PC-9 (cell line): ENCODE measurements at places on chromosomes 2 and 18. TPM values are rescaled to one million over a fixed set of nuclear protein-coding genes. Genes with fewer than 3 reads are reported as not detected.

- no peak for DNase-seq
- H3K36me3 ChIP-seq, result no peaks in the 10 kb centered on the region
- H3K27me3 ChIP-seq, result no peaks in the 10 kb centered on the region
Measured at GRCh38 chr2:177753682-177754491, 318.7 kb downstream of the PDE11A start.

DNA sequence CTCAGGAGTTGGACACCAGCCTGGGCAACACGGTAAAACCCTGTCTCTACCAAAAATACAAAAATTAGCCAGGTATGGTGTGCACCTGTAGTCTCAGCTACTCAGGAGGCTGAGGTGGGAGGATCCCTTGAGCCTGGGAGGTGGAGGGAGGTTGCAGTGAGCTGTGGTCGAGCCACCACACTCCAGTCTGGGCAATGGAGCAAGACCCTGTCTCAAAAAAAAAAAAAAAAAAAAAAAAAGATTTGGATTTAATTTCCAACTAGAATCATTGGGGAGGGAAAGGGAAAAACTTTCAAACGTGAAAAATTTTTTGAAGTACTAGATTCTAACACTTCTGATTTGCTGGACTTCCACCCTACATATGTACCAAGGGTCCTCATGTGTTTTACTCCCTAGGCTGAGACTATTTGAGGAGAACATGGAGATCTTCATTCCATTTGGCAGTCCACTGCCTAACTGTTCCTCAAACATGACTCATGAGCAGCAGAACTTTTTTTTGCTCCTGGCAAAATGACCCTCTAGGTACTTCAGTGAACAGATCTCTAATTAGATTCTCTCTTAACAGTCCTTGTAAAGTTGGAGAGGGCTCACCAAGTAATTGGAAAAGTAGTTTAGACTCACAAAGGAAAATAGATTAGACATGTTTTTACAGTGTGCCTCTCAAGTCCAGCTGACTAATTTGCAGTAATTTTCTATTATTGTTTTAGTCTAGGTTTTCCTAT is 267.6 kb downstream of the METTL4 start:
- no peaks in the 10 kb centered on the region for H3K27me3 ChIP-seq
- peak overlapping the region; percentile 99 for H3K27ac ChIP-seq
- DNase-seq, result peak; percentile 25
- H3K4me3 ChIP-seq, result peak overlapping the region; percentile 49; the same call in 1 of the 2 replicates
- no peaks in the 10 kb centered on the region for H3K36me3 ChIP-seq

GRCh38 chr2:64859312-64860212 is 129.6 kb upstream of the SLC1A4 start:
- H3K27me3 ChIP-seq, result no peaks in the 10 kb centered on the region
- H3K4me3 ChIP-seq, result peak overlapping the region; percentile 49
- peaks cover 62% of the 10 kb centered on the region for H3K4me1 ChIP-seq

DNA sequence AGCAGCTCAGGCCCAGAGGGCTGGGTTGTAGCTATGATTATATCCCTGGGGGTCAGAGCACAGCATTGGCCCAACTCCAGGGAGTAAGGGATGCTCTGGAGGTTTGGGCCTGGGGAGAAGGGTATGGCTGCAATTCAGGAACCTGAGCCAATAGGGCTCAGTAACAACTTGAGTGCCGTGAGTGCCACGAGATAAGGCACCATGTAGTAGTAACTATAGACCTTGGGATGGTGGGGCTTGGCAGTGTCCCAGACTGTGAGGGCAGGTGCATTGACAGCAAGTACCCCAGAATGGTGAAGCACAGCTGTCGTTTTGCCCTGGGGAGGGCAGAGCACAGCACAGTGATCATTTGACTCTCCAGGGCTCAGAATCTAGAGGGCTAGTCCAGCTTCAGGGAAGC is 45.1 kb upstream of the ZNF396 start:
- no peaks in the 10 kb centered on the region for H3K36me3 ChIP-seq
- no peak overlapping the region for H3K27ac ChIP-seq
- no peaks in the 10 kb centered on the region for H3K27me3 ChIP-seq

GRCh38 chr2:104863146-104863467 is 9.2 kb downstream of the POU3F3 start:
- H3K4me3 ChIP-seq, result no peak overlapping the region
- H3K27me3 ChIP-seq, result peaks cover 53% of the 10 kb centered on the region
- DNase-seq, result no peak
- no peaks in the 10 kb centered on the region for H3K4me1 ChIP-seq
- H3K36me3 ChIP-seq, result no peaks in the 10 kb centered on the region

- no peak for DNase-seq
- H3K27ac ChIP-seq, result no peak overlapping the region
- H3K36me3 ChIP-seq, result no peaks in the 10 kb centered on the region
- H3K4me3 ChIP-seq, result no peak overlapping the region
- H3K27me3 ChIP-seq, result peaks cover 31% of the 10 kb centered on the region
Measured at GRCh38 chr18:6866552-6867085, 137.1 kb downstream of the ARHGAP28 start.

DNA sequence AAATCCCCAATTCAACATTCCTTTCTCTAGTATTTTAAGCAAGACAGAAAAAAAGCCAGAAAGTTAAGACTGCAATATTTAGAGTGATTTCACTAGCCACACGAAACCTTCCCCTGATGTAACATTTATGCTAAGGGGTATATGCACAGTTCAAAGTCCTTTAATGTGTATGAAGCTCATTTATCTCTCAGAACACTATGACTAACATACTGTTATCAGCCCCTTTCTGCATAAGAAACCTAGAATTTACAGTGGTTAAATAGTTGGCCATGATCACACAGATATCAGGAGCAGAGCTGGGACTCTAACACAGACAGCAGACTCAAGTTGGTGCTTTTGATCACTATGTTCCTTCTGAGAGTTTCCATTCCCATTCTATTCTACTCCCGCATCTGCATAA is 185.5 kb downstream of the CDH2 start:
- H3K27me3 ChIP-seq, result no peaks in the 10 kb centered on the region
- no peak for DNase-seq
- no peak overlapping the region for H3K4me3 ChIP-seq
- no peaks in the 10 kb centered on the region for H3K4me1 ChIP-seq
- H3K27ac ChIP-seq, result no peak overlapping the region

GRCh38 chr18:25962919-25963318 is 127.5 kb downstream of the SS18 start:
- no peak for DNase-seq
- no peak overlapping the region for H3K27ac ChIP-seq
- no peaks in the 10 kb centered on the region for H3K4me1 ChIP-seq
- no peaks in the 10 kb centered on the region for H3K27me3 ChIP-seq

GRCh38 chr2:65686928-65687521 is 254.6 kb upstream of the SPRED2 start:
- no peaks in the 10 kb centered on the region for H3K4me1 ChIP-seq
- H3K27me3 ChIP-seq, result no peaks in the 10 kb centered on the region
- DNase-seq, result no peak
- H3K36me3 ChIP-seq, result no peaks in the 10 kb centered on the region
- H3K4me3 ChIP-seq, result no peak overlapping the region

DNA sequence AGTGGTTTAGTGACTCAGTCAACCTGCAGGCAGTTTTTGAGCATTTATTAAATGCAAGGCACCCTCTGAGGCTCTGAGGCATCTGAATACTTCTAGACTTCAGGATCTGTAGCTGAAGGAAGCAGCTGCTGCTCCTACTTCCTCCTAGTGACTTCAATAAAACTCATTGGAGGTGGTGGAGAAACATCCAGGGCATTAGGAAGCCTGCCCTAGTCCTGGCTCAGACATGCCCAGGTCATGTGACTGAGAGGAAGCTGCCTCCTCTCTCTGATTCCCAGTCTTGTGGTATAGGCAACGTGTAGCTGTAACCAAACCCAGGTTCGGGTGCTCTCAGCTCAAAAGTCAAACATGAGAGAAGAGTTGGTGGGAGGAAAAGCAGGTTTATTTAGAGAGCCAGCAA is 287.2 kb upstream of the GYPC start:
- H3K4me1 ChIP-seq, result no peaks in the 10 kb centered on the region
- no peaks in the 10 kb centered on the region for H3K36me3 ChIP-seq
- no peak overlapping the region for H3K27ac ChIP-seq
- H3K27me3 ChIP-seq, result no peaks in the 10 kb centered on the region
- no peak overlapping the region for H3K4me3 ChIP-seq

GRCh38 chr2:128199141-128199540 is 108.1 kb downstream of the UGGT1 start:
- no peaks in the 10 kb centered on the region for H3K36me3 ChIP-seq
- H3K27me3 ChIP-seq, result no peaks in the 10 kb centered on the region

GRCh38 chr2:169046440-169047151 is 15.5 kb upstream of the ABCB11 start:
- H3K4me1 ChIP-seq, result 0 out of 2 replicates have a peak, but pooled peaks cover 11% of the 10 kb centered on the region
- no peaks in the 10 kb centered on the region for H3K36me3 ChIP-seq
- H3K27ac ChIP-seq, result 0 out of 2 replicates have a peak overlapping the region, but pooled peaks have one; percentile 19
- H3K4me3 ChIP-seq, result no peak overlapping the region

GRCh38 chr2:216688731-216689340 is 6.5 kb downstream of the IGFBP5 start:
- H3K27me3 ChIP-seq, result no peaks in the 10 kb centered on the region
- no peaks in the 10 kb centered on the region for H3K36me3 ChIP-seq
- no peak for DNase-seq
- no peak overlapping the region for H3K27ac ChIP-seq
- H3K4me3 ChIP-seq, result no peak overlapping the region
- H3K4me1 ChIP-seq, result no peaks in the 10 kb centered on the region; the same call in 1 of the 2 replicates

DNA sequence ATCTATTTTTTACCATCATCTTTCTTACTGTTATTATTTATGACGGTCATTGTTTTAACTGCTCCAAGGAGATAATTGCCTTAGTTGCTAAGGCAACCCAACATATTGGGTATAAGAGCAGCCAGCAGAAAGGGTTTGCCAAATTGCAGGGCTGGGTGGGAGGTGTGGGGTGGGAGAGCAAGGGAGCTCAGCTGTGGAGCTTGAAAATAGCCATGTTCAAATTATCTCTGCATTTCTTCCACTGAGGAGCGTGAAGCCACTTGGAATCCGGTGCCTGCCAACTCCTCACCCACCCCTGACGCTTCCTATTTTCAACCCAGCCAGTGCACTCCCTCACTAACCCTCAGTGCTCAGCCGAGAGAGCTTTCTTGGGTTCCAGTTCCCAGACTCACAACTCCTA is 60.8 kb downstream of the SETBP1 start:
- H3K27me3 ChIP-seq, result no peaks in the 10 kb centered on the region
- no peak for DNase-seq
- peaks cover 33% of the 10 kb centered on the region for H3K4me1 ChIP-seq
- H3K27ac ChIP-seq, result no peak overlapping the region

GRCh38 chr2:237904831-237905599 is 45.6 kb downstream of the RAMP1 start:
- H3K4me1 ChIP-seq, result no peaks in the 10 kb centered on the region
- DNase-seq, result no peak
- no peak overlapping the region for H3K27ac ChIP-seq
- no peak overlapping the region for H3K4me3 ChIP-seq
- H3K27me3 ChIP-seq, result no peaks in the 10 kb centered on the region

DNA sequence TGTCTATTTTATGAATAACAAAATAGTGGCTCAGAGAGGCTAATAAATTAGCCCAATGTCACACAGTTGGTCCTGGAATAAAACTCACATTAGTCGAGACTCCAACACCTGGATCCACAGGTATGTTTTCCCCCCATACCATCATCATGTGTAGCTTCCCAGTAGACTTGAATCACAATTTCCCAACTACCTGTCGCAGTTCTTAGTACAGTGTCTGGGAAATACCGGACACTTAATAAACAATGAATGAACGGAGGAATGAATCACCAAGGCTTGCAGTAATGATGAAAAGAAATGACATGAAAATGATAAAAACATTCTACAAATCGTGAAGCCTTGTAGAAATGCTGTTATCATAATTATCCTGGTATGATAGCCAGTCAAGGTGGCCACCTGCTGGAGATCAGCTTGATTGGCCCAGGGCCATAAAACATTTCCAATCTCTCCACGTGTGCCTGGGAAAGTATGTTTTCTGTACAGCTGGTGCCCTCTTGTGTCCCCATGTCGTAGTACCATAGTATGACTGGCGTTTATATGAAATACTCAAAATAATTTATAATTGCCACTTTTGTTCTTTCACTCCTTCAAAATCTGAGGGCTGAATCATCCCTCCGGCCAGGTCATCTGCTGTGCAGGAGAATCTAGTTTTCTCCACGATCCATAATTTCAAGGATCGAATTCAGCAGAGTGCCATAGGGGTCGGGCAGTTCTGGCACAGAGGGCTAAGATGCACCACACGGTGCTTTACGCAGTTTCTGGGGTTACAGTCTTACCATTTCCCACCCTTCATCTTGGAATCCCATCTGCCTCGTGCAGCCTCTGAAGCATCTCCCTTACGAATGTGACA is 95.4 kb downstream of the LAMA1 start:
- H3K36me3 ChIP-seq, result no peaks in the 10 kb centered on the region
- no peak overlapping the region for H3K27ac ChIP-seq
- DNase-seq, result peak; percentile 30

DNA sequence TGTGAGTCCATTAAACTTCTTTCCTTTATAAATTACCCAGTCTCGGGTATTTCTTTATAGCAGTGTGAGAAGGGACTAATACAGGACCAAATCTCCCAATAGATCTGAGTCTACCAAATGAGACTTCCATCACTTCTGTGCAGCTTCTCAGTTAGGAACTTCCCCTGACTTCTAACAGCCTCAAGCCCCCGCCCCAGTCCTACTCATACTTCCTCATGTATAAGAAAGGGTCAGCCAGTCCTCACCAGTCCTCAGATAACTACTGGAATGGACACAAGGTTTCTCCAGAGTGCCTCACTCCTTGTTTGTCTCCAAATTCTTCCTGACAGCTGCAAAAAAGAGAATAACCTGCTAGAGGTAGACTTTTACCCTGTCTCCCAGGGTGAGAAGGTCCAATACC is 19.5 kb downstream of the TTC32 start:
- DNase-seq, result no peak
- H3K36me3 ChIP-seq, result no peaks in the 10 kb centered on the region
- H3K4me3 ChIP-seq, result no peak overlapping the region

- no peak for DNase-seq
- no peak overlapping the region for H3K4me3 ChIP-seq
- H3K4me1 ChIP-seq, result peaks cover 18% of the 10 kb centered on the region
- H3K36me3 ChIP-seq, result no peaks in the 10 kb centered on the region
- H3K27ac ChIP-seq, result no peak overlapping the region
- no peaks in the 10 kb centered on the region for H3K27me3 ChIP-seq
Measured at GRCh38 chr2:203599509-203599908, 64.4 kb upstream of the RAPH1 start.

GRCh38 chr2:150618245-150618895 is 130.9 kb upstream of the RND3 start:
- H3K27ac ChIP-seq, result no peak overlapping the region
- H3K36me3 ChIP-seq, result no peaks in the 10 kb centered on the region
- no peaks in the 10 kb centered on the region for H3K27me3 ChIP-seq
- H3K4me3 ChIP-seq, result no peak overlapping the region

- no peaks in the 10 kb centered on the region for H3K36me3 ChIP-seq
- no peak for DNase-seq
- no peak overlapping the region for H3K4me3 ChIP-seq
- H3K4me1 ChIP-seq, result 0 out of 2 replicates have a peak, but pooled peaks cover 8% of the 10 kb centered on the region
- no peak overlapping the region for H3K27ac ChIP-seq
Measured at GRCh38 chr2:60852282-60852860, 29.0 kb upstream of the REL start.

The CRYBA2 gene
- total RNA-seq, result not detected in 2 replicates

The CPO gene
- not detected in 2 replicates for total RNA-seq

The RAPGEF4 gene
- 0.53 TPM in 1 of 2 replicates, not detected in the other for total RNA-seq

The SERPINB12 gene
- total RNA-seq, result not detected in 2 replicates

The LIMS4 gene
- total RNA-seq, result 1.4 and 2.1 TPM in 2 replicates

The ALK gene
- not detected in 2 replicates for total RNA-seq

The SLC30A3 gene
- total RNA-seq, result 1.5 and 2.3 TPM in 2 replicates

The GPN1 gene
- total RNA-seq, result 37.3 and 45.1 TPM in 2 replicates

The ZNF236 gene
- total RNA-seq, result 10.8 and 12.7 TPM in 2 replicates
